ENCODE measurements at places on chromosomes 3 and 15.

- DNase-seq, result no peak
These were observed 301.0 kb upstream of the TBL1XR1 start for GRCh38 chr3:177498037-177498857.

- DNase-seq, result no peak
These were observed 243.7 kb downstream of the SLC9A9 start for GRCh38 chr3:143604402-143605185.

DNA sequence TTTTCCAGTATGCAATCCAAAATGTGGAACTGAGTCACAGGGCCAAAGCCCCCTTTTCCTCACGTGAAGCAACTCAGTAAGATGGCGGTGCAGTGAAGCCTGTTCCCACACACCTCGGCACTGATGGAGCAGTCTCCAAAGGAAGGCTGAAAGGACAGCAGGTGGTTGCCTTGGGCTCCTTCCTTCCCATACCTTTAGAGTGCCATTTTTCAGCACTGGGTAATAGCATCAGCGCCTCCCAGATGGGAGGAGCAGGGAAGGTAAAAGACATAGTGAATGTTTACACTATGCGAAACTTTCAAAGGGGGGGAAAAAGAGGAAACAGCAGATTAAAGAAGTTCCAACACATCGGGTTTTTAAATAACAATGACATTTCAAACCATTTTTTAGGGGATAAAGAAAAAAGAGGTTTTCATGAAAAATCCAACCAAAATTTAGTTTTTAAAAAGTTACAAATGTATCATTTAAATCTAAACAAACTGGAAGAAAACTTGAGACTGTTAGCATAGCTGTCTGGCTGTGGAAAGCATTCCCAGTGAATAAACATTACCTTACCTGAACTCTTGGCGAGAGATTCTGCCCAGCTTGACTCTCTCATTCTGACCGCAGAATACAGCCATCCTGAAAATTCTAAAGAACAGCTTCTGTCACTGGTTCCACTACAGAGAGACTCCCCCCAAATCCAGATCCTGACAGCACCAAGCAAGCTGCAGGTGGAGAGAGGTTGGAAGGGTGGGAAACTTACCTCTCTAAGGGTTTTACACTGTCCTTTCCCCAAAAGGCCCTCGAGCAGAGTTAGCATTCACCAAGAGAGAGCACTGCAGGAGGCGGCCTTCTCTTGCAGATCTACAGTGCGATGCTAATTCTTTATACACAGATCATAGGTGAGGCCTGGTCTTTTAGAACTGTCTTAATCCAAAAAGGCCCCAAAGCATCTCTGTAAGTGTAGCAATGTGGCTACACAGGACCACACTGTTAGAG is 32.6 kb downstream of the ABCC5 start:
- no peak for DNase-seq

DNA sequence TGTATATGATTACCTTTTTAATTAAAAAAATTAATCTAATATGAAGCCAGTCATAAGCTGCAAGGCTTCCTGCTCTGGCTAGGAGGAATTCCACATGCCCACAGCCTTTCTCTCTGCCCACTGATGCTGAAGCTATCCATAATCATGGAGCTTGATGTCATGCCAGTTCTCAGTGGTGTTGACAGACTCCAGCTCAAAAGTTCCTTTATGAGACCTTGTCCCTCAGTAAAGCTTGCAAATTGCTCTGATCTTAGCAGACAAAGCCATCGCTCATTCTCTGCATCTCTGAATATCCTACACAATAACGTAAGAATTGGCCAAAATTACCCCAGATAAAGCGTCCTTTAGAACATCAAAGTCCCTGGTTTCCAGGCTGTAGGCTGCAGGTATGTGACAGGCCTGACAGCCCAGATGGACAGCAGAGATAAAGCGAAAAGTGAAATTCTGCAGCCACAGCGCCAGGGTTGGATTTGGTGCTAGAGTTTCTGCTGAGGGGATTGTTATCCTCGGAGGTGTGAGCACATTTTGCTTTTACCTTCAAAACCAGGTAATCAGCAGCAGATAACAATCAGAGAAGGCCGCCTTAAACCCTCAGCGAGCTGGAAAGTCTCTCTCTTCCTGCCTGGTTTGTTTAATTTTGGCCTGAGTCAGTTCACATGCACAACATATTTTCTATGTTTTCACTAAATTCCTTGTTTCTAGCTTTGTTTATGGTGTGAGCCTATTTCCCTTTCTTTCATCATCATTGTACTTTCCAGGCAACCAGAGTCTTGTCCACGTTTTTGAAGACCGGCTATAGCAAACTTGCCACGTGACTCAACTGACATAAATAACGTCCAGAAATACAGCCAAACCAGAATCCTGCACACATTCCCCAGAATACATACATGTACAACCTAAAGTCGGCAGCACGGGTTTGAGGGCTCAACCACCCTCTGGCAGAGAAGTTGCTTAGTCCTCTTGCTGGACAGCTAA is 36.6 kb upstream of the ALDH1A3 start:
- no peak for DNase-seq

- no peak for DNase-seq
These were observed 53.8 kb downstream of the FSIP1 start for GRCh38 chr15:39728845-39729244.

- DNase-seq, result no peak
These were observed 279.2 kb downstream of the GABRG3 start for GRCh38 chr15:27250223-27250622.

DNA sequence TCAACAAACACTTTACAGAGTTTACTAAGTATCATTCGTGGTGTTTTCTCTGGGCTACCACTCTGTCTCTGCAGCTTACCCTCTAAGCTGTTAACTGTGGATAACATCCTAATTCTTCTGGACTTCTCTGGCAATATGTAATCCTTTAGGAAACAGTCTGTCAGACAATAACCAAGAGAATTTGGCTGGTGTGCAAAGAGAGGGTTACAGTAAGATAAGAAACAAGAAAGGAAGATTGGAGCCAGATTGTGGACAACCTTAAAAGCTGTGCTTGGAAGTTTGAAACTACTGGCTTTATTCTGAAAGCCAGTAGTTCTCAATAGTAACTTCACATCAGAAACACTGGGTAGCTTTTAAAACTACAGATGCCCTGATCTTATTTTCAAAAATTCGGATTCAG is 778 bp downstream of the ARL6 start:
- no peak for DNase-seq

- DNase-seq, result no peak
These were observed 1.3 kb downstream of the CD47 start for GRCh38 chr3:108089579-108089978.

DNA sequence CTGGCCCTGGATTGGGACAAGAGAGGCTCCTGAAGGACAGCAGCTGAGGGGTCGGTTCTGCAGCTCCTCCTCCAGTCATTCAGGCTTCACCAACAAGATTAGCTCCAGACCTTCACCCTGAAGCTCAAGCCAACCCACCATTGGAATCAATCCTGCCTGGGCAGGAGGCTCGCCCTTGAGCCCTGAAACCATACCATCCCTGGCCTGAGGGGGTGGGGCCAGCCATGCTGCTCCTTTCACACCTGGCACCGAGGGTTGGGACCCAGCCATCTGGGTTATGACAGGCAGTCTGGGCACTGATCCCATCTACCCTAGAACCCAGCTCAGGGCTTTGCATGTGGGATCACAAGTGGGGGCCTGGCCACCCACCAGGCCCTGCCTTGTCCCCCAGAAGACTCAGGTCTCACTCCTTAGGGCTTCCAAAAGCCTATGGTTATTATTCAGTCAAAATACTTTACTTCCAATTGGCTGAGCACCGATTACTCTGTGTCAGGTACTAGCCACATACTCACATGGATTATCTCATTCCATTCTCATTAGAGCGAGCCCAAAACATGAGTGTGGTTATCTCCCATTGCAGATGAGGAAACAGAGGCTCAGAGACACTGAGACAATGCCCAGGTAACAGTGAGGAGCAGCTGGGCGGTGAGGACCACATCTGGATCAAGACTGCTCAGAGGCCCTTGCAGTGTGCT is 3.1 kb downstream of the ABHD14B start:
- DNase-seq, result no peak

GRCh38 chr3:16667633-16668032 is 62.4 kb upstream of the DAZL start:
- DNase-seq, result no peak

DNA sequence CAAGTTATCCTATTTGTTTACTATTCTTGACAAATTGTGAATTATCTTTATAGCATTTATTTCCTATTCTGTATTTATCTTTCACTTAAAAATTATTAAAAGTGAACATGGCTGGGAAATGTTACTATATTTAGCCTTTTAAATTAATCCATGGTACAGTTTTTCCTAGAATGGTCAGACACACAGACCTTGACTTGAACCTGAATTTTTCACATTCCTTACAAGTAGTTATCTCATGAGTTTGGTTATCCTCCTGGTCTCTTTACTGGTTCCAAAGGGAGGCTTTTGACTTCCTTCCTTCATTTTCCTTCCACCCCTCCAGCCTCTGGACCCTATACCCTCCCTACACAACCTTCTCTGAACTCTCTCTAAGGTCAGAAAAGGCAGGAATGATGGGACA is 280.6 kb downstream of the SATB1 start:
- DNase-seq, result no peak

GRCh38 chr3:139292192-139292591 is 51.6 kb upstream of the MRPS22 start:
- DNase-seq, result no peak

DNA sequence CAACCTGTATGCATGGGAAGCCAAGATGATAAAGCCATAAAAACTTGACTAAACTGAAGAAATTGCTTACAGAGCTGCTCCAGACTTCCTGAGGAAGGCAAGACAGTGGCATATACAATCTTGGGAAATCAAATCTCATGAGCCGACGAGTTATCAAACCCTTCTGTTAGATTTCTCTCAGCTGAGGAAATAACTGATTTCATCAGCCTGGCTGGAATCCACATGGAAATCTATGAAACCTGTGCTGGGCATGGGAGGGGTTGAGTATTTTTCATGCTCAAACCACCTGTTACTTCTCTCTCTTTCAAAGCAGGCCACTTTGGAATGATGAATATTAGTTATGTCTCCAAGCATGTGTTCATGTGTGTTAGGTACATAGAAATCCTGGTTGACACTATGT is 727.7 kb downstream of the FHIT start:
- DNase-seq, result no peak

DNA sequence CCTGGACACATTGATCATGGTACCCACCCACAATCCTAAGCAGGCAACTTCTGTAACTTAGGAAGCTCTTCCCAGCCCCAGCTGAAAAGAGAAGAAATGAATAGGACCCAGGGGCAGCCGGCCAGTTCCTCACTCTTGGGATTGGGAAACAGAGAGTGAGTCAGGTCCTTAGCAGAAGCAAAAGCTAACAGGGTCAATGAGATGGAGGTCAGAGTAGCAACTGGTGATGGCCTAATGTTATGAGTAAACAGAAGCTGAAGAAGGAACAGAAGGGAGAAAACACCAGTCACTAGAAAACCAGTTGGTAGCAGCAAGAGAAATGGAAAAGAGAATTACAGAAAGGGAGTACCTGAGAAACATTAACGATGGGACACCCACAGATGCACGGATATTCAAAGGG is 20.0 kb downstream of the RIOX2 start:
- no peak for DNase-seq

- DNase-seq, result no peak
These were observed 252.4 kb upstream of the CCDC54 start for GRCh38 chr3:107124885-107125284.

DNA sequence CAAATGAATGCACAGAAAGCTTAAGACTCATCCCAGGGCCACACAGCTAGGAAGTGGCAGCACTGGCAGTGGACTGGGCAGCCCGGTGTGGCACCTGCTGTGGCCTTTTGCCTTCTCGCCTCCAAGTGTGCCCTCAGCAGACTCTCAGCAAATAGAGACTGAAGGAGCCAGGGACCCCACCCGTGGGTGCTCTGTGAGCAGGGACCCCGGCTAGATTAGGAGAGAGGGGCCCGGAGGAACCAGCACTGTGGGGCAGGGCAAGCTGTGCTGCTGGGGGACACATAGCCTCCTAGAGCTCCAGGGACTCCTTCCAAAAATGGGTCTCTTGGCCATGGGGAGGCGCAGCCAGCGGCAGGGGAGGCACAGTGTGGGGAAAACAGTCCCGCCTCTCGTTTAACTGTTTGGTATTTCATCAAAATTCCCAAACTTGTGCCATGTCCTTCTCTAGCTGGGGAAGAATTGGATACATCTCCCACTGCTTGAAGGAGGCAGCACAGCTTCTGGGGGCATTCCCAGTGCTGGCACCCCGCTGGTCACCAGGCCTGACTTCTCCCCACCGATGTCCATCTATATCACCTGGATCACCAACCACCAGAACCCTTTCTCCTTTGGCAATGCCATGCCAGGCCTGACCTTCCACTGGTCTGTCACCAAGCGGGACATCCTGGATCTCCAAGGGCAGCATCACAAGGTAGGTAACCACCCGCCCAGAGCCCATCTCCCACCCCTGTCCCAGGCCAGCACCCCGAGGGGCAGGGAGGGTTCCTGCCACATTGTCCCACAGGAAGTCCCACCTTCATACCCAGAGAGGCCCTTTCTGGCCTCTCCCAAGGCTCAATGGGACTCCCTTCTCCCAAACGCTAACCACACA is 12.0 kb upstream of the TXNRD3 start:
- no peak for DNase-seq

DNA sequence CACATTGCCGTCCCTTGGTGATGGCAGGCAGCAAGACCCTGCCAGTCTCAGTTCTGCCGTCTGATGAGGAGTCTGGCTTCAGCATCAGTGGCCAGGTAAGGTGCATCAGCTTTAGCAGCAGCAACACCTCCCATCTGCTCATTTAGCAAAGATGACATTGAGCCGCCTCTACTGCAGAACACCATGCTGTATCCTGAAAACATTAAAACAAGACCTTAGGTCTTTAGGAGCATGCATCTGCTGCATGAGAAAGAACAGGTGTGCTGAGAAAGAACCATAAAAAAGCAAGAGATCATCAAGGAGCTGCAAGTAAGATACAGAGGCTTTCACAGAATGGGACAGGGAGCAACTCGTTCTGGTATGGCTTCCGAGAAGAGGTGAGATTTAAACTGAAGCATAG is 87.5 kb downstream of the SCN11A start:
- DNase-seq, result no peak

DNA sequence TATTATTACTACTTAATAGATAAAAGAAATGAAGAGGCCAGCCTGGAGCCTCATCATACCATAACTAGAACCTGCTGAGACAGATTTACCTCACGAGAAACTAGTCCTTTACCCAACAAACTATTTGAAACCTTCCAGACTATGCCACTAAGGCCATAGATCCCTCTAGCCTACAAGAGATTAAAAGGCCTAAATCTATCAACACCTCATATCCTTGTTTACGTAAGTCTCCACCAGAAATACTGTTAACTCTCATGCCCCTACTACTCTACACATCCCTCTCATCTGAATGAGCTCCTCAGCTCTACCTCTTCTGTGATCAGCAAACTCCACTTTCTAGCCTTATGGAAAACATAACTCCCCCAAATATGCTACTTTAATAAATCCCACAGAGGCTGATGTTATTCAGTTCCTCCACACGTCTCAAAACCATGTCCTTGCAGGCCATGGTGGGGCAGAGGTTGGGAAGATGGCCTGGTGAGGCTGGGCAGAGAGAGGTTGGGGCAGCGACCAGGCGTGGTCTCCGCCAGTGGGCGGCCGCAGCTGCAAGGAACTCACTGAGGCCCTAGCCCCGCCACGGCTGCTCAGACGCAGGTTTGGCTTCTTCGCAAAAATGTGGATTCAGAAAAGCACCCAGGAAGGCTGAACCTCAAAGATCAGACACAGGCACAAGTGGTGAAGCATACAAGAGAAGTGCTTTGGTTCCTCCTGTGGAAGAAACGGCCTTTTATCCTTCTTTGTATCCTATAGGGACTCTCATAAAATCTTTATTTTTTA is 65.8 kb downstream of the GSK3B start:
- DNase-seq, result no peak

GRCh38 chr3:61452535-61453090 is 108.8 kb upstream of the PTPRG start:
- no peak for DNase-seq

Measured in NCI-H1048 (cell line).